ENCODE measurements at places on chromosomes 1 and 21. TPM values are rescaled to one million over a fixed set of nuclear protein-coding genes. Genes with fewer than 3 reads are reported as not detected.

The RIMKLA gene
- 0.74 TPM for total RNA-seq

The NUP210L gene
- total RNA-seq, result not detected

The F13B gene
- total RNA-seq, result 0.08 TPM

The NGF gene
- total RNA-seq, result 1.3 TPM

The SLC9C2 gene
- not detected for total RNA-seq

The SH2D2A gene
- total RNA-seq, result 3.7 TPM
